CD4-positive, alpha-beta T cell treated with Interleukin-21 for 1 hour (primary cell): ENCODE measurements at places on chromosomes 1 and 21.

DNA sequence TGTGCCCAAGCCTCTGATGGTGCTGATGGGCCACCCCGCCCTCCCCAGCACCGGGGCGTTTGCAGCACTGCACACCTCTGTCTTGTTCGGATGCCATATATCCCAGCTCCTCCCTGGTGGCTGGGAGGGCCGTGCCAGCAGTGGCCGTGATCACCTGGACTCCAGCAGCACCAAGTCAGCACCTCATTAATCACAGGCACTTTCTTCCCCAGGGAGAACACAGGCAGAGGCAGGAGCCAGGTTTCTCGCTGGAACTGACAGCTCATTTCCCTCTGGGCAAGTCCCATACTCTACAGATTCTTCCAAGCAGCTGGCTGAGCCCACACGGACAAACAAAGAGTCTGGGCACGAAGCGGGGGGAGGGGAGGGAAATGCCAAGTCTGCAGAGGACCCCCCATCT is 141.7 kb upstream of the EDN2 start:
- DNase-seq: no peak

- DNase-seq: no peak
Measured at GRCh38 chr1:21770201-21770600, 12.7 kb downstream of the USP48 start.

DNA sequence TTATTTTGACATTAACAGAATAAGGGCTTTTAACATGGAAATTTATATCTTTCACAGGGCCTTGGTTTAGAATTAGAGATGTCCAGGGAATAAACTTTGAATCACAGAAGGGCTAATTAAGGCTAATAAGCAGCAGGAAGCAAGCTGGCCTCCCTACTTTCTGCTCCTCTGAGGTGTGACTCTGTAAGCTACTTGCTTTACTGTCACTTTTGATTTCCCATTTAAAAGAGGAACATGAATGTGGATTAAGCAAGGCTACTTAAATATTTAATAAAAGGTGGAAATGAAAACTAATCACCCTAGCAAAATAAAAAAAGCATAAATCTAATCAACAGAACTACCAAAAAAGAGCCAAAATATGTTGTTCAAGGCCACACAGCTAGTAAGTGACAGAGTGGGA is 28.9 kb upstream of the CD5L start:
- no peak for DNase-seq

DNA sequence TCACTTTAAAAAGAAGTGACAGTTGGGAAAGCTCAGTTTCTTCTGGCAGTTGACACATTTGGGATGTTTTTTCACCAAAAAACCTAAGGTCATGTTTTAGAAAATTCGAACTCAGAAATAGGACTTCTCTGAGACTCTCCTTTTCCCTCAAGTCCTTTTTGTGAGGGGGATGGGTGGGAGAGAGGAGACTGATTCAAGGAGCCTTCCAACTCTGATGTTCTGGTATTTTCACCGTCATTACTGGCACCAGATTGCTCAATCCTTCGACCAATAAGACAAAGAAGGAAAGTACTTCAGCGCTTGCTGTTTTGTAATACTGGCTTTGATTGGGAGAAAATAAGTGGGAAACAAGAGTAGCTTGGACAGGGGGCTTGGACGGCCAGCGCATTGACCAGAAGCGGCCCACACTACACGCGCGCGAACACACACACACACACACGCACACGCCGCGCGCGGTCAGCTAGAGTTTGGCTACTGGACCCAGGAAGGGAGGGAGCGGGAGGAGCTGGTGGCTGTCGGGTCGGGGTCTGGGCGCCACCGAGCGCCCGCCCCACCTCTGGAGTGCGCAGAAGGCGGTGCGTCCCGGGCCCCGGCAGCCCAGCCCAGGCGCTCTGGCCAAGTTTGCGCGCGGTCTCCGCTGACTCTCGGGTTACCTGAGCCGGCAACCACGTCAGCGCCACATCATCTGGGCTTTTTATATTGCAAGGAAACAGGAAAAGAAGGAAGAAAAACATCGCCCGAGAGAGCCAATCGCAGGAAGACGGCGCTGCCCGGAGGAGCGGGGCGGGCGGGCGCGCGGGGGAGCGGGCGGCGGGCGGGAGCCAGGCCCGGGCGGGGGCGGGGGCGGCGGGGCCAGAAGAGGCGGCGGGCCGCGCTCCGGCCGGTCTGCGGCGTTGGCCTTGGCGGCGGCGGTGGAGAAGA is at the start of gene KCNK1:
Gene KCNK1, plus strand, starts transcription at position 855 of the 921 bp plus-strand sequence. Its CDS starts 66 bp downstream, at position 921.
- DNase-seq: no peak

GRCh38 chr1:51168266-51168845 is 66.3 kb downstream of the C1orf185 start:
- no peak for DNase-seq

- no peak for DNase-seq
Measured at GRCh38 chr1:2350911-2351655, 40.3 kb downstream of the MORN1 start.

DNA sequence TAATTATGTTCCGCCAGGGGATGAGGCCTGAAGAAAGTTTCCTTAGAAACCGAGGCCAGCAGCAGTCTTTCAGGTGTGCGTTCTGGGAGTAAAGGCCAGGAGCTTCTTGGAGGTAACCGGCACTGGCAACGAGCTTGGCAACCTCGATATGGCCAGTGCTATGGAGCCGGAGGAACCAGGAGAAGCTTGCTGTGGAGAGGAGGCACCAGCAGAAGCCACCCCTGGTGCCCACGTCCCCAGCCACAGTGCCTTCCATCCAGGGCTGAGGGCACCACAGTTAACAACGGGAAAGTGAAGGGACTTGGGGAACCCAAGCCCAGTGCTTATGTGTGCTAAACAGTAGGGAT is 41.5 kb upstream of the LIN9 start:
- DNase-seq: no peak

- no peak for DNase-seq
Measured at GRCh38 chr1:203521812-203522211, 27.9 kb downstream of the OPTC start.

DNA sequence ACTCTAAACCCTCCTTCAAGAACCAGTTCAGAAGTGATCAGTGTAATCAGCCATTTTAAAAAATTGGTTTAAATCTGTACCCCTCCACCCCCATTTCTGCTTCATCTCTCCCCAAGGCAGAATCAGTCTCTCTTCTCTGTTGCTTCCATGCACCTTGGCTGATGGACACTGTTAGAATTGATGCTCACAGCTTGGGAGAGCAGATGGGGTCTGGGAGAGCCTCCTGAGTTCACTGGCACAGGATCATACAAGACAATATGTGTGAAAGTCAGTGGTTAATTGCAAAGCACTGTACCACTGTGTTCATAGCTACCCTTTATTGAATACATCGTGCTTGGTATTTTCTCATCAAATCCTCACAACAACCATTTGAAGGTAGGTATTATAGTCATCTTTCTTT is 140.9 kb downstream of the ROR1 start:
- DNase-seq: no peak
